HEK293T (cell line): ENCODE measurements at places on chromosomes 2 and 18.

DNA sequence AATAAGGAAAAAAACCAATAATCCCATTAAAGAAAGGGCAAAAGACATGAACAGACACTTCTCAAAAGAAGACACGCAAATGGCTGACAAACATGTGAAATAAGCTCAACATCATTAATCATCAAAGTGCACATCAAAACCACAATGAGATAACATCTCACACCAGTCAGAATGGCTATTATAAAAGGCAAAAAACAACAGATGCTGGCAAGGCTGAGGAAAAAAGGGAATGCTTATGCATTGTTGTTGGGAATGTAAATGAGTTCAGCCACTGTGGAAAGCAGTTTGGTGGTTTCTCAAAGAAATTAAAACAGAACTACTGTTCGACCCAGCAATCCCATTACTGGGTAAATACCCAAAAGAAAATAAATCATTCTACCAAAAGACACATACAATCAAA, 285.6 kb downstream of the NR4A2 start:
- no peak for DNase-seq

DNA sequence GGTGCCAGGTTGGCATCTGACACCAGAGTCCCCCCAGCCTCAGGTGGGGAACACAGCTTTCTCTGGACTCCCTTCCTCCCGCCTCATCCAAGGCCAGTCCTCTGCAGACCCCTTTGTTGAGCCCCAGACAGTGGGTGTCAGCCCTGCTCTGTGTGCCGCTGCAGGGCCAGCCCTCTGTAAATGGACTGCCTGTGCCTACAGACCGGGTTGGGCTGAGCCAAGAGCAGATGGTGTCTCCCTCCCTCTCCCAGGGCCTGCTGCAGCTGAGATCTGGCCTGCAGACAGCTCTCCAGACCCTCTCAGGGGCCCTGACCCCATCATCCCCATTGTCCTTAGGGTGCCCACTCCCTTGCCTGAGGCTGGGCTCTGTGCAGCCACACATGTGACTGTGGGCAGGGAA, 160.8 kb downstream of the KLHL29 start:
- DNase-seq, result no peak

DNA sequence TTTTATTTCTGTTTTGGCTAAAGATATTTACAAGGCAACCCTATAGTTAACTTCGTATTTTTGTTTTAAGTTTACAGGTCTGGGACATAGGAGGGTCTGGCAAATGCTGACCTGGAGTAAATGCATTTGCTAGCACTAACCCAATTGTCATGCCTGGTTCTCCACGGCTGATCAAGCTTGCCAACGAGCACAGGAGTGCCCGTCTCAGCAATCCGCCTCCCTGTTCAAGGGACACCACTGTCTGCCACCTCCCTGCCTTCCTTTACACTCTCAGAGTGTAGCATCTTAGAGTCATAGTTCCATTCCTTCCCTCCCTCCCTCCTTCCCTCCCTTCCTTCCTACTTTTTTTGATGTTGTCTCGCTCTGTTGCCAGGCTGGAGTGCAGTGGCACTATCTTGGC, 104.6 kb downstream of the PLEKHM3 start:
- DNase-seq, result no peak

GRCh38 chr18:54209471-54210180, 14.8 kb downstream of the MBD2 start:
- DNase-seq, result no peak

DNA sequence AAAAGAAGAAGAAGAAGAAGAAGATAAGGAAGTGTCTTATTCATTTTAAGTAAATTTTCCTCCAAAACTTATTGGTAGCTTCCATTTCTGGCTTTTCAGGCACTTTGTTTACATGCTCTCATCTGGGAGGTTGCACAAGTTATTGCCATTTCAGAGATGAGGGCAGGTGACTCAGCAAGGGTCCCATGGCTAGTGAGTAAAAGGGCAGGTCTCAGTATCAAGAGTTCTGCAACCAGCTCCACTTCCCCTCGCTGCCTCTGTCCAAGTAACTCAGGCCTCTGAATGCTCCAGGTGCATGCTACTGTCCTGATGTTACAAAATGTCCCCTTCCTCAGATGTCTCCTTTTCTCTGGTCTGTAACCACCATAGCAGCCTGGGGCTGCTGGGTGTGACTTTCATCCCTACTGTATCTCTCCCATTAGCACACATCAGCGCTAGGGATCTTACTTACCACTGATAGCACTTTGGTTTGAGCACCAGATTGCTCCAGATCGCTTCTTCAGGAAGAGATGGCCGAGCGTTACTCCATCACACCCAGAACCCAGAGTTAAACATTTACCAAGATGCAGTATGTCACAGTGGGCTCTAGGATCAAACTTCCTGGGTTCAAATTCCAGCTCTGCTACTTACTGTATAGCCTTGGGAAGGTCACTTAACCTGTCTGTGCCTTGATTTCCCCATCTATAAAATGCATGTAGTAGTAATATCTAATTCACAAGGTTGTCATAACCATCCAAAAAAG, 57.4 kb upstream of the LAPTM4A start:
- no peak for DNase-seq

DNA sequence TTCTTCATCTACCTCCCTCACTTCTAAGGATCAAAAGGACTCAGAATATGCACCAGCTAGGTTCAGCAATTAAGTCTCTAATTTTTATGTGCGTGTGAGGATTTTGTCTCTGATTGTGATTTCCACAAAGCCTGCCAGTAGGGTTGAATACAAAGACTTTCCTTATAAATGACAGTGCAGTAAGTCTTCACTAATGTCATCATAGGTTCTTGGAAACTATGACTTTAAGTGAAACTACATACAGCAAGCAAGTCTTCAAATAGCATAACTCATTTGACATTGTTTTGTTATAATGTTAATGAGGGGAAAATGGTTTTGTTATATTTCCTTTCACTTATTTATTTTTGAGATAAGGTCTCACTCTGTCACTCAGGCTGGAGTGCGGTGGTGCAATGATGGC, 526.3 kb upstream of the DCC start:
- no peak for DNase-seq

DNA sequence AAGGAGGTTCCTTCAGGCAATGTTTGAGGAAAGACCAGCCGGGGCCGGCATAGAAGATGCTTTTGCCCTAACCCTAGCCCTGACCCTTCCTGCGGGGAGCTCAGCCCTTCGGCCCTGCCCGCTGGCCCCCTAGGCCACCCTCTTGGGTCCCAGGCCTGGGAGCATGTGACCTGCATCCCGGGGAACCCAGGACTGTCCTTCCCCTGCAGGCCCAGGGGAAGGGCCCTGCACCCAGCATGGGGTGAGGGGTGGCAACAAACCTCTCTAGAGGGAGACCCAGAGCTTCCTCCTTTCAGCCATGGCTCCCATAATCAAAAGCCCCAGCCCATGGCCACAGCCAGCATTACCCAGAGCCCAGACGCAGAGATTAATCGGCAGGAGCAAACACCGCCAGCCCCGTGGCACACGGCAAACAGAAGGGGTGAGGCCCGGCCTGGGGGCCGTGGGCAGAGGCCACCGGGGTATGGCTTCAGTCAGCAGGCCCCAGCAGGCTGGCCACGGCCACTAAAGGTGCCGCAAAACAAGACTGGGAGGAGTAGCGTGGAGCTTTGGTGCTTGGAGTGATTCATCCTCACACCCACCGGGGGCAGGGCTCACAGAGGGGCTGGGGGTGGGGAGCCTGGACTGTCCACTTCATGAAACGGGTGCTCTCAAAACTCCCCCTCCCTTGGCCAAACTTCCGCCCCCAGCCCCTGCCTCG, 61.6 kb upstream of the HPCAL1 start:
- DNase-seq, result no peak

GRCh38 chr2:173431191-173431590, 76.5 kb downstream of the CDCA7 start:
- DNase-seq, result no peak

GRCh38 chr18:49768051-49768391, 45.3 kb downstream of the ACAA2 start:
- peak; percentile 29 for DNase-seq

GRCh38 chr2:74944987-74945787, 13.3 kb upstream of the POLE4 start:
- DNase-seq, result no peak

DNA sequence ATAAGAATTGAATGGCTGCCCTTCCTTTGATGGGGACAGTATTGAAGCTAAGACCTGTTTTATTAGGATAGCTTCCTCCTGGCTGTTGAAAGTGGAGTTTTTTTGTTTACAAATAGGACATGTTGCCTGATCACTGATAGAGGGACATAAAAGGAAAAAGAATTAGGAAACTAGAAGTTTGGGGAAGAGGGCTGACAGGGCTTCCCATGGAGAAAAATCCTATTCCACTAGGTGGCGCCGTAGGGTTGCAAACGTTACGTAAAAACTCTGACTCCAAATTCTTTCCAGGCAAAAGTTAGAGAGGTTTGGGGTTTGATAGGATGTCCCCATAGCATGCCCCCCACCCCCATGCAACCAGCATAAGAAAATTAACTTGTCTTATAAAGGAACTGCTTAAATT, 11.1 kb upstream of the RBFA start:
- DNase-seq, result no peak

DNA sequence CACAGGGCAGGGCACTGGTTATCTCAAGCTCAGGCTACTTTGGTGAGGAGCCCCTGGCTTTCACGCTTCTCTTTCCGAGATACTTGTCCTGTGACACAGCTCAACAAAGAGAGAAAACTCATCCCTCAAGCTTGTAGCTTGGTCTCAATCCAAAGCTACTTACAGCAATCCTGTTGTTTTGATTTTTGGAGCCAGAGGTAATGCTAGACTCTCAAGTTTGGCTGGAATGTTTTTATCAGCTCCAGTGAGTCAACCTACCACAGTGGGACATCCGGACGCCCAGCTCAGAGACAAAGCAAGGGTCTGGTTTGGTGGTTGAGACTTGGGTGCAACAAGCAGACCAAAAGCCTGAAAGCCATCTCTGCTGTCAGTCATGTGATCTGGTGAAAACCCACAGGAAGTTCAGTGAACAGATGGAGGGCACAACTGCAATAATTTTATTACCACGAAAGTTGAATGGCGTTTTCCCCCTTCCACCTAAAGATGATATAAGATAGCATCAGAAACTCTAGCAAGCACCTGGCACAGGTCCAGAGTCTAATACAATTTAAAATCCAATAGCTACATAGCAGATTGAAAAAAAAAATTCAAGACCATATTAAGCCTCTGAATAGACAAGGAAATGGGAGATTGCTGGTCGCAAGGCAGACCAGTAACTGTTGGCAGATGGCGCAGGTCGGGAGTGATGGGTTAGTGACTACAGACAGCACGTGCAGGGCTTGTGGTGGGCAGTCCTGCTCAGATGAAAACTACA, 102.3 kb upstream of the SMAD7 start:
- DNase-seq, result no peak

- no peak for DNase-seq
These were observed 234.4 kb downstream of the LPIN1 start for GRCh38 chr2:11980809-11981208.

DNA sequence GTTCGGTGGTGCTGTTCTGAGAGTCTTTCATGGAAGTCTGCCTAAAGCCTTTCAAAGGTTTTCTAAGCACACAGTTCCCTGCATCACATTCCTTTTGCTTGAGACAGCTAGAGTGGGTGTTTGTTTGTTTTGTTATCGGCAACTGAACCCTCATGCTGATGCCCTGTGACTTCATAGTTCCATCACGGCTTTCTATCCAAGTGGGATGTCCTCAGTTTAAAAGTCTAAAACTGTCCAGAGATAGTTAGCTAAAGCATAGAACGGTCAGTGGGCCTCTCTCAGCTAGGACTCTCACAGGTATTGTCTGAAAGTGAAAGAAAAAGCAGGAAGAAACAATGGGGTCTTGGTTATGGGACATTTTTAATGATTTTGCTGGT, 337.3 kb downstream of the OSR1 start:
- no peak for DNase-seq

DNA sequence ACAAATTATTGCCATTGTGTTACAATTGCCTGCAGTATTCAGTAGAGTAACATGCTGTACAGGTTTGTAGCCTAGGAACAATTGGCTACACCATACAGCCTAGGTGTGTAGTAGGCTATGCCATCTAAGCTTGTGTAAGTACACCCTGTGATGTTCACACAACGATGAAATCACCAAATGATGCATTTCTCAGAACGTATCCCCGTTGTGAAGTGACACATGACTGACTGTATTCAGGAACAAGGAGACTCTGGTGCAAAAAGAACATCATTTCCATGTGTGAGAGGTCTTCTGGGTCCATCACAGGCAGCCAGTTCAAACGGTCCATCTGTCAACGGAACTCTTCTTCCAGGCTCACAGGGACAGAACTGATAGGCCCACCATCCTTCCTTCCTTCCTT, 263.7 kb downstream of the ANAPC1 start:
- DNase-seq, result no peak

GRCh38 chr2:211611061-211611518, 927.5 kb downstream of the ERBB4 start:
- no peak for DNase-seq

DNA sequence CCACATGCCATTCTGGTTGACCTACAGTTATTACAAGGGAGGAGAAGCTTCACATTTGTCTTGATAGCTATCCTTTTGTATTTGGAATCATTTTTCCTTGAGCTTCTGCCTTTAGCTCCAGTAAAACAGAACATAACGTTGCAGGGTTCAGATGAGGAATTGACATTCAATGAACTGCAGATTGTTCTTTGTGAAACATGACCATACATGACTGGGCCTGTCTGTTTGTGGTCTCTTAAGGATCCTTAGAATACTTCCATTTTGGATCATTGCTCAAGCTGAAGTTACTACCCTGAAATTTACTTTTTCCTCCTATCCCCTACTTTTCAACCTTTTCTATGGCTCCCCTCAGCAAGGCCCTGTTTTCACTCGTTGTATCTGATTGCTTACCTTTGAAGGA, 1281.7 kb upstream of the CELF4 start:
- DNase-seq, result no peak

DNA sequence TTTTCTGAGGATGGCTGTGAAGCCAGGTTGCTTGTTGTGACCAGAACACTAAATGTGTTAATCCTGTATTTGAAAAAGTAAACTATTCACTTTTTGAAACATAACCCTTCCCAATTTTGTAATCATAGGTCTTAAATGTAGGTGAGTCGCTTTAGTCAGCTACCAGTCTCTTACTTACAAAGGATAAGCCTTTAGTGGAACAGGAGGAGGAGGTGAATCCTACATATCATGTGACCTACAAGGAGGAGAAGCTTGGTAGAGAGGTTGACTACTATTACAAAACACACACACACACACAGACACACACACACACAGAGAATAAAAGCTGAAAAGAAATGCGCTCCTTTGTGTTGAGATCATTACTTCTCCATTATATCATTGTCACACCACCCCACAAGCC, 59.9 kb upstream of the SPAG16 start:
- no peak for DNase-seq

DNA sequence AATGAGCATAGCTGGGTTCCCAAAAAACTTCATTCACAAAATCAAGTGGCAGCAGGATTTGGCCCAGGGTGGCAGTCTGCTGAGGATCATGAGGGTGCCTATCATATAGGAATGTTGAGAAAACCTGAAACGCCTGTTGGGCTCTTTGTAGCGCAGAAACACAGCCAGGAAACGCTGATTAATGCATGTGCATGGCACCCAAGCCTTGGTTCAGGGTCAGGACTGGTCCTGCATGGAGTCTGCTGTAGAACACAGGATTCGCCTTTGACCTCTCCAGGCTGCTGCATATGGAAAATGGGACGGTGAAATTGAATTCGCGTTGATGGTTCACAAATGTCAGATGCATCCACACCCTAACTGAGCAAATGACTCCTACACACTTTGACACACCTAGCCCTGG, 227.9 kb upstream of the COPS8 start:
- DNase-seq, result no peak

- no peak for DNase-seq
These were observed 5.0 kb downstream of the TEX44 start for GRCh38 chr2:231597627-231598026.
